Effector CD4-positive, alpha-beta T cell (primary cell): ENCODE measurements at places on chromosomes 5 and 9.
A peak's percentile ranks its signal among the peaks of the same experiment; 100 is the strongest.

DNA sequence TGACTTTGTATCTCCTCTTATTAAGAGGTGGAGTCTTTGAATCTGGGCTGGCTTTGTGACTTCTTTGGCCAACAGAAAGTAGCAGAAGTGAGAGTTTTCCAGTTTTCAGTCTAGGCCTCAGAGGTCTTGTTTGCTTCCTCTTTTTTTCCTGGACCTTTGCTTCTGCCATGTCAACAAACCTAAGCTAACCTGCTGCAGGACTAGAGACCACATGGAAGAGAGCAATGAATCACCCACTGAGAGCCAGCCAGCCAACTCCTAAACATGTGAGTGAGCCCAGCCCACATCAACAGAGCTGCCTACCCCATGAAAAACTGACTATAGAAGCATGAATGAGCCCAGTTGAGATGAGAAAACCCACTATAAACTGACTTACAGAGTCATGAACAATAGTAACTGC is 29.9 kb downstream of the MRPL22 start:
- no peak for DNase-seq

DNA sequence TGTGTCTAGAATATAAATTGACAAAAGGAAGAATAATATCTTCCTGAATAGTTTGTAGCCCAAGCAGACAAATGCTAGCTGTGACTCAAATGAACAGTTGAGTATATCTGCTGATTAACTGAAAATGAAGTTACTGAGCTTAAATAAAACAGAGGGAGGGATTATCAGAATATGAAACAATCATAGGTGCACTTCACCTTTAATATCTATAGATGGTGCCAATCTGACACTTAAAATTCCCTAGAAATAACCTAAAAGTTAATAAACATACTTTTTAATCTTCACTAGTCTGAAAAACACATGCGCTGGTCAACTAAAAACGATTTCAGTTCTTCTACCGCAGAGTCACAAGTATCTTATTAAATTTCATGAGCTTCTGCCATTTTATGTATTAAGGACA is 280.8 kb upstream of the RASA1 start:
- DNase-seq: no peak

GRCh38 chr5:150309101-150309885 is 6.6 kb upstream of the ARSI start:
- no peak for DNase-seq

DNA sequence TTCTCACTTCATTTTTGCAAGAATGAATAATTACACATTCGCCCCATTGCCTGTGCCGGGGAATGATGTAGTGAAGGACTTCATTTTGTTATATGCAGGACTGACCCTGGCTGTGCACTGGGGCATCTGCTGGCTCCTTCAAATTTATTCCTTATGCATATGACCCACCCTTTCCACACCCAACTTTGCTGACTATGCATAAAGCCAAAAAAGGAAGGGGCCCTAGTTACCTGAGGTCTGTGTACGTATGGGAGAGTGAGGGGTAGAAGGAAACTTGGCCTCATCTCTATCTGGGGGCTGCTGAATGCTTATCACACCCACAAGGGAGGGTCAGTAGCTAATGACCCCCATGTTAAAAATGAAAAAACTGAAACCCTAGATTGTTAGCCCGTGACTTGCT is 259.6 kb downstream of the SMARCA2 start:
- no peak for DNase-seq

GRCh38 chr9:80763536-80763935 is 925.8 kb downstream of the TLE1 start:
- no peak for DNase-seq

GRCh38 chr9:80410106-80410505 is 838.3 kb downstream of the TLE4 start:
- no peak for DNase-seq

- DNase-seq: no peak
These were observed 6.6 kb downstream of the FBP1 start for GRCh38 chr9:94632737-94633136.

DNA sequence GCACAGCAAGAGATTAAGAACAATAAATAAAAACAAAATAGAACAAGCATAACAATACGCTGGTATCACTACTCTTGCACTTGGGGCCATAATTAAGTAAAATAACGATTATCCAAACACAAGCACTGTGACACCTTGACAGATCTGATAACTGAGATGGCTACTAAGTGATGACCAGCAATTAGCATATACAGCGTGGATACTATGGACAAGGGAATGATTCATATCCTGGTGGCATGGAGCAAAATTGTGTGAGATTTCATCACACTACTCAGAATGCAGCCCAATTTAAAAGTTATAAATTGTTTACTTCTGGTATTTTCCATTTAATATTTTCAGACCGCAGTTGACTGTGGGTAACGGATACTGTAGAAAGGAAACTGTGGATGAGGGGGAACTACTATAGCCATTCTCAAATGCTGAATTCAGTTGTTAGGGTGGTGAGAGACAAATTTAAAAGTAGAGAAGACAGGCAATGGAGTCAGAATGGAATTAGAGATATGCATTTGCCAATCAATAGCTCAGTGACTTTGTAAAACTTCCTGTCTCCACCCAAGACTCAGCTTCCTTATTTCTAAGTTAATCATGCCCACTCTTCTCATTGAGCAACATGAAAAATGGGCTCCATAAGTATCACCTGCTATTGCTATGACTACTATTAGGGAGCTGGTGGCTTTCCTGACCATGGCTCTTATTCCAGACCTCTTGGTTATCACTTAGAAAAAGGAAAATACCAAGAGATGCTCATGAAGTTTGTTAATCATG is 300.8 kb downstream of the TRIM32 start:
- no peak for DNase-seq

- DNase-seq: no peak
These were observed 7.0 kb downstream of the FSTL4 start for GRCh38 chr5:133605323-133605722.

GRCh38 chr5:172701291-172701656 is 60.2 kb downstream of the NEURL1B start:
- DNase-seq: no peak

GRCh38 chr9:129143031-129143927 is 32.1 kb downstream of the PTPA start:
- peak; percentile 70 for DNase-seq

- DNase-seq: no peak
These were observed 46.6 kb downstream of the EXD3 start for GRCh38 chr9:137376386-137376785.

DNA sequence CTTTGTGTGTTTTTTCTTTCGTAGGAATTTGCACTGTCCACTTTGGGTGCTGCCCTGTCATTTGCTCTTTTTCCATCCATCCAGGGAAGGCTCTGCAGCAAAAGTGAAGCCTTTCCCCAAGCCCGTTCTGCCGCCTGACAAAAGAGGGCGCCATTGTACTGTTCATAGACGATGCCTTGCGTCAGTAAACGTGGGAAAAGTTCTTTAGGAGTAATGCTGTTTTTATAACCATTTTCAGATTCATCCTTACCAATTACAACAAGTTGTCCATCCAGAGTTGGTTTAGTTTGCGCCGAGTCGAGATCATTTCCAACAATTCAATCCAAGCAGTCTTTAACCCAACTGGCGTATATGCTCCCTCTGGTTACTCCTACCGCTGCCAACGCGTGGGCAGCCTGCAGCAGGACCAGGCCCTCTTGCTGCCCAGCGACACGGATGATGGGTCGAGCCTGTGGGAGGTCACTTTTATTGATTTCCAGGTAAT is 34.3 kb upstream of the RPS23 start:
- peak; percentile 3 for DNase-seq

- no peak for DNase-seq
These were observed 12.6 kb upstream of the LCN15 start for GRCh38 chr9:136776947-136777346.
